Activated CD8-positive, alpha-beta T cell treated with anti-CD3 and anti-CD28 coated beads for 36 hours (primary cell): ENCODE measurements at places on chromosomes 2 and 18. TPM values are rescaled to one million over a fixed set of nuclear protein-coding genes. Genes with fewer than 3 reads are reported as not detected.

IMMT gene
- 144 TPM for total RNA-seq

SIX2 gene
- not detected for total RNA-seq

SP100 gene
- 108 TPM for total RNA-seq

IFT172 gene
- 12.1 TPM for total RNA-seq

C2orf80 gene
- not detected for total RNA-seq

DNA sequence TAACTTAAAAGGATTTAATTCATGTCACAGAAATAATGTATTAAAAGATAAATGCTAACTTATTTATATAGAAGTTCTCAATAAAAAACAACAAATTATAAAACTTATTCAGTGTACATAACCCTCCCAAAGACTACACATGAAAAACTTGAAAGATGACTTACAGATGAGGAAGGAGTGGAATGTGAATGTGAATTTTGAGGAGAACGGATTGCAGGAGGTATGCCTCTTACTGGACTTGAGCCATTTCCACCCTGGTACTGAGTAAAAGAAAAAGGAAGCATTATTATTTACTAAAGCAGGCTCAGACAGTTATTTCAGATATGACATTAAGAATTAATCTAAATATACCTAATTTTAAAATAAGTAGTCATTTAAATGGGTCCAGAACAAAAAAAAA is 104.4 kb downstream of the TLK1 start:
- no peaks in the 10 kb centered on the region for H3K4me1 ChIP-seq
- no peak for DNase-seq
- H3K27ac ChIP-seq = no peak overlapping the region

COPS7B gene
- total RNA-seq = 53.6 TPM

KIDINS220 gene
- total RNA-seq = 20.9 TPM

MOCOS gene
- total RNA-seq = 0.18 TPM

GRCh38 chr2:195319548-195320412 is 337.2 kb upstream of the SLC39A10 start:
- H3K4me3 ChIP-seq = no peak overlapping the region
- no peaks in the 10 kb centered on the region for H3K36me3 ChIP-seq
- no peak overlapping the region for H3K27ac ChIP-seq
- no peaks in the 10 kb centered on the region for H3K27me3 ChIP-seq
- H3K4me1 ChIP-seq = peaks cover 2% of the 10 kb centered on the region

GRCh38 chr2:17181051-17181752 is 337.0 kb downstream of the RAD51AP2 start:
- H3K4me1 ChIP-seq = no peaks in the 10 kb centered on the region
- no peaks in the 10 kb centered on the region for H3K36me3 ChIP-seq
- no peak overlapping the region for H3K27ac ChIP-seq
- no peak for DNase-seq
- no peak overlapping the region for H3K4me3 ChIP-seq

VWC2L gene
- total RNA-seq = not detected

TUBA4A gene
- 226 TPM for total RNA-seq
